CD4-positive, CD25-positive, alpha-beta regulatory T cell (primary cell): ENCODE measurements at places on chromosomes 4 and X.

DNA sequence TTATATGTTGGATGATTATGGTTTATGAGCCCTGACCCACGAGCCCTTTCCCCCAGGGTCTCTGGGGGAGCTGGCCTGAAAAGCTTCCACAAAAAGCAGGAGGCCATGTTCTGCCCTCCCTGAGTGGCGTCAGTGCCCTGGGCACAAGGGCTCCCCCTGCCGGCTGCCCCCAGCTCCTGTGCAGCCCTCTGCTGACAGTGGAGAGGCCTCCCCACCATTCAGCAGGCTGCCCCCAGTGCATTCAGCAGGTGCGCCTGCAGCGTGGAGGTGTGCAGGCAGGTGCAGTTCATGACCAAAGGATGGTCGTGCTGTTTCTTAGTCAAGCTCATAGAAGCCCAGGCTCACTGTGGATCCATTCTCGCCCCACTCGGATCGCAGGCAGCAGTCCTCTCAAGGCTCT is 12.5 kb upstream of the S100P start:
- DNase-seq: no peak

DNA sequence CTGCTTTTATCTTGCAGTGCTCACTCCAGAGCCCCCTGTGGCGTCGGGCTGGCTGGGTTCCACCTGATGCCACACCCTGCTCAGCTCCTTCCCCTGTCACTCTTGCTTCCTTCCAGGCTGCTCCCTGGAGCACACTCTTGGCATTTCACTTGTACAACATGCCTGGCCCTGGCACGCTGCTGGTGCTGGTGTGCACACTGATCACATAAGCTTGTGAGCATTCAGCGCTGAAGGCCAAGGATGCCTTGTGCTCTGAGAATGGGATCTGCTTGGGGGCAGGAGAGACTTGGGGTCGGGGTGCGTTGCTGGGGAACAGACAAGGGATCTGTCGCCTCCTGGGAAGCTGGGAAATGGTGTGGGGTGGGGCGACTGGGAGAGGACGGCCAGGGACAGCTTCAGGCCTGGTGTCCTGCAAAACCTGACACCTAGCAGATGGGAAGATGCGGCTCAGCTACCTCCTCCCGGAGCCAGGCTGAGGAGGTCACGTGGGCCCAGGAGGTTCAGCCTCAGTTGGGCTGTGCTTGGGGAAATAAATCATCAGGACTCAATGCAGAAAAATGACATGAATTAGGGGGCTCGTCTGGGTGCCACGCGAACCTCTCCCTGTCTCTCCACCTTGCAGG is 108.5 kb downstream of the PHKA2 start:
- DNase-seq: no peak

GRCh38 chr4:79296768-79297428 is 29.0 kb downstream of the NAA11 start:
- no peak for DNase-seq

DNA sequence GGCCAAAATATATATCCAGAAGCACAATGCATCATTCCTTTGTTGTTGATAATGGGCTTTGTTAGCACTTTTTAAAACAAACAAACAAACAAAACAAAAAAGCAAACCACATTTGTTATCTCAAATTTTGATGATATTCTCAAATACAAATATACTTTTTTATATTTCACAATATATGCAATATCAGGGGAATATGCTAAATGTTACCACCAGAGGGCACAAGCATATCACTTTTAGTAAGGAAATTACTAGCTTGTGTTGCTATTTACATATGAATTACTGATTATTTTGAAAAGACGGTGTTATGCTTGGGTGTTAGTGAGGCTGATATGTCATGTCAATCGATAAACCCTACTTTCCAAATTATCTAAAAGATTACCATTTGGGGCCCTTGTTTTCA is 29.1 kb downstream of the RIPPLY1 start:
- no peak for DNase-seq

GRCh38 chr4:183636503-183636902 is 22.5 kb downstream of the RWDD4 start:
- no peak for DNase-seq

GRCh38 chrX:109299091-109299490 is 182.8 kb downstream of the GUCY2F start:
- DNase-seq: no peak

GRCh38 chr4:15811703-15812337 is 33.7 kb downstream of the CD38 start:
- no peak for DNase-seq

DNA sequence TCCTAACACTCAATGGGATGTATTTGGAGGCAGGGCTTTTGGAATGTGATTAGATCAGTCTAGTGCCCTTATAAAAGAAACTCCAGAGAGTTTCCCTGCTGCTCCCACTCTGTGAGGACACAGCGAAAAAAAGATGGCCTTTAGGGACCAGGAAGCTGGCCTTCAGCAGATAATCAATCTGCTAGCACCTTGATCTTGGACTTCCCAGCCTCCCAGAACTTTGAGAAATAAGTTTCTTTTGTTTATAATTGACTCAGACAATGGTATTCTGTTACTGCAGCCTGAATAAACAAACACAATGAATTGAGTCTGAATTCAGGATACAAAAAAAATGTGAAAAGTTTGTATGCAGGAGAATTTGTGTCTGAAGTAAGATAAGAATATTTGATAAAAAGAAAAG is 842.1 kb downstream of the FSTL5 start:
- DNase-seq: no peak

GRCh38 chr4:23922013-23922412 is 32.2 kb upstream of the PPARGC1A start:
- DNase-seq: no peak

DNA sequence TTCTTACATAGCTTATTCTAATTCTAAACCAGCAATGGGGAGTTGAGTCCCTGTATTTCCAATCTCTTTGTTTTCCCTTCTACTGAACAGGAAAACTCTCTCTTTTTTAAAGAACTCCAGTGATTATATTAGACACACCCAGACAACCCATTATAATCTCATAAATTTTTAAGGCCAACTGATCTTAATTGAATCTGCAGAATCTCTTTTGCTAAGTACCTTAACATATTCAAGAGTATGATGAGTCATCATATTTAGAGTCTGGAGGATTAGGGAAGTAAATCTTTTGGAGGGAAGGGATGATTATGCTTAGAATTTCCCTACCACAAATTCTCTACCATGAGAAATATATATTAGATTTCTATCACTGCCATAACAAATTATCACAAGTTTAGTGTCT is 705.1 kb downstream of the CENPC start:
- no peak for DNase-seq

DNA sequence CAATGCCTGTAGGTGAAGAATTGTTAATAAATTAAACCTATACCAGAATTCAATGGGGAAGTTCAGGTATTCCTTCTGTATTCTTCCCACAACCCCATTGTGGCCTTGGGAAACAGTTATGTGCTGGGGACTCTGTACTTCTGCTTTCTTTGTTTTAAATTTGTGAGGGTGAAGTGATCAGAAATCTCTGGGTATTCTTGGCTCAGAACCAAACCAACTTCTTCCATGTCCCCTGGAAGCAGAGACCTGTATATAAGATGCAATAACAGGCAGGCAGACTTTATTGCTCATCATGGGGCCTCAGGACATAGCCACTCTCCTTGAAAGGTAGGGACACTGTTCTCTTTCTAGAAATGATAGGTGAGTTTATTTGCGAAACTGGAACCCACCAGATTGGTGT is 19.8 kb upstream of the USP27X start:
- no peak for DNase-seq

GRCh38 chr4:184817494-184818215 is 8.1 kb downstream of the ACSL1 start:
- DNase-seq: no peak

- DNase-seq: no peak
These were observed 21.7 kb downstream of the LRPAP1 start for GRCh38 chr4:3510481-3510880.

GRCh38 chr4:110472583-110473329 is 3.2 kb upstream of the ENPEP start:
- no peak for DNase-seq

DNA sequence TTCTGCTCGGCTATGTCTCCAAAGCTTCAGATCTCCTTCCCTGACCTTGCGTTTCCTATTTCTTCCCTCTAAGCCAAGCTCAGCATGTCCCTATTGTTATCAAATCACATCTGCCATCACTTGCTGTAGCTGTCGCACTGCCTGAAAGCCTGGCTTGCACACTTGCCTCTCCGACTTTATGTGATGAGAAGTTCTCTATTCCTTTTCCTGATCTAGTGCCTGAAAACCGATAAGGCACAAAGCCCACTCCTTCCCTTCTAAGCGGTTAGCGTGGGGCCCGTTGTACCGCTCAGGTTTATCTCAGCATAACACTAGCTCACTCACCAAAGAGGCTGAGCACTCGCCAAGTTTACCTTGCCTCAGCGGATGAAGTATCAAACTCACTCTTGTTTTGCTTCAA is 816 bp downstream of the NMU start:
- DNase-seq: no peak

GRCh38 chr4:180587379-180587778 is 1655.8 kb upstream of the TENM3 start:
- DNase-seq: no peak

GRCh38 chrX:27728291-27728690 is 79.5 kb upstream of the MAGEB10 start:
- no peak for DNase-seq

- peak; percentile 58 for DNase-seq
These were observed 552 bp downstream of the ADH5 start for GRCh38 chr4:99088023-99088449.

DNA sequence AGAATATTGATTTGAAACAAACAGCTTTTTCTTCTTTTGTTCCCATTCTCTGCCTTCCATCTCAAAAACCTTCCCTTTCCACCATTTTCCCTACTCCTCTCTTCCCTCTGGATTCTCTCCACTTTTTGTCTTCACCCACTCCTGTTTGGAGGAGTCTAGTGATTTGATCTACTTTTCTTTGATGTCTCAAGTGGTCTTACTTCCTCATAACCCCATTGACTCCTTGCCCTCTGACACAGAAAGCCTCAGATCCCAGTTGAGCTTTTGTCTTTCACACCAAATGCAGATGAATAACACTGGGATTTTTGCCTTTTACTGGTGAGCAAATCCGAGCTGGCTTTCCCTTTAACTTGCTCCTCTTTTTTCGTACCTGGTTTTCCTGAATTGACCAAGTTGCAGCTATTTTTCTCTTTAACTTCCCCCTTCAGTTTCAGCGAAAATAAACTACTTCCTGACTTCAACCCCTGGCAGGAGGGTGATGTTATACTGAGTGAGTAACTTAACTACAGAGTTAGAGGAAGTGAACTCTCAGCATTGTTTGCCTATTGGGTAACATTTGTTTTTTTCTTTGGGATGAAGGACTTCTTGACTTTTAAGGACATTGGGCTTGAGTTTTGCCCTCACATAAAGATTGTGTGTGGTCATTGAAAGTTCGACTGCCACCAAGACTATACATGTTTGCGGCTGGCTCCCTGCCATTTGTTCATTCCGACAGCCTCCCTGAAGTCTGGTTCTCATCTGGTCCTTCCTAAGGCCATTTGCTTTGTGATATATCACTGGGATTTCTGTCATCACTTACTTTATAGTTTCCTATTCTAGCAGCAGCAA is 392.8 kb upstream of the NR3C2 start:
- DNase-seq: no peak

DNA sequence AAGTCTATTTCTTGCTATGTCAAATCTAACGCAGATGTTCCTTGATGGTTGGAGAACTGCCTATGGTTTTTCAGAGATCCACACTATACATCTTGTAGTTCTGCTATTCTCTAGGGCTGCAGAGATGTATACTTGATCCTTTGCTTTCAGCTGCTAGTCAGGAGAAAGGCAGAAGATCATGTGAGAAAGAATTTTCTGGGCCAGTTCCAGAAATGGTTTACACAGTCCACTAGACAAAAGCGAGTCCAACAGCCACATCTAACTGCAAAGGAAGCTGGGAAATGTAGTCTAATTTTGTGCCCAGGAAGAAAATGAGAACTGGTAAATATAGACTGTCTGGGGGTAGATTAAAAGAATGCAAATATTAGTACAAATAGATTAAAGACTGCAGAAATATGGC is 394.3 kb upstream of the SLIT2 start:
- no peak for DNase-seq

GRCh38 chr4:73885574-73886267 is 16.5 kb downstream of the CXCL1 start:
- DNase-seq: no peak

DNA sequence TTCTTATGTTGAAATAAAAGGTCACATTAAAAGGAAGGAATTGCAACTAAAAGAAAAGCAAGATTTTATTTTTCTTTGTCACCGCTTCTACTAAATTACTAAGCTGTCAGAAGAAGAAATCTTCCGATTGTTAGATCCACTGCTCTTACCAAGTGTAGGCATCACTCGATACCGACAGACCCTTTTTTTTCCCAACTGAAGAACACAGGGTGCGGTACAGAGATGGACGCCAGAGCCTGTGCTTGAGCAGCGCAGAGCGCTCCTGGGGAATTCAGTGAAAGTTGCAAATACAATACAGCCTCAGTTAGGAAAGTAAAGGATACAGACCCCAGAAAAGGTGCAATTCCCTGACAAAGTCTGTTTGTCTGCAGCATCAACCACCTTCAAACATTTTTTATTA is 94.9 kb upstream of the WDR17 start:
- no peak for DNase-seq

GRCh38 chrX:63661676-63662075 is 123.3 kb downstream of the ARHGEF9 start:
- DNase-seq: no peak

- DNase-seq: no peak
These were observed 52.3 kb downstream of the SEPSECS start for GRCh38 chr4:25107827-25108516.

DNA sequence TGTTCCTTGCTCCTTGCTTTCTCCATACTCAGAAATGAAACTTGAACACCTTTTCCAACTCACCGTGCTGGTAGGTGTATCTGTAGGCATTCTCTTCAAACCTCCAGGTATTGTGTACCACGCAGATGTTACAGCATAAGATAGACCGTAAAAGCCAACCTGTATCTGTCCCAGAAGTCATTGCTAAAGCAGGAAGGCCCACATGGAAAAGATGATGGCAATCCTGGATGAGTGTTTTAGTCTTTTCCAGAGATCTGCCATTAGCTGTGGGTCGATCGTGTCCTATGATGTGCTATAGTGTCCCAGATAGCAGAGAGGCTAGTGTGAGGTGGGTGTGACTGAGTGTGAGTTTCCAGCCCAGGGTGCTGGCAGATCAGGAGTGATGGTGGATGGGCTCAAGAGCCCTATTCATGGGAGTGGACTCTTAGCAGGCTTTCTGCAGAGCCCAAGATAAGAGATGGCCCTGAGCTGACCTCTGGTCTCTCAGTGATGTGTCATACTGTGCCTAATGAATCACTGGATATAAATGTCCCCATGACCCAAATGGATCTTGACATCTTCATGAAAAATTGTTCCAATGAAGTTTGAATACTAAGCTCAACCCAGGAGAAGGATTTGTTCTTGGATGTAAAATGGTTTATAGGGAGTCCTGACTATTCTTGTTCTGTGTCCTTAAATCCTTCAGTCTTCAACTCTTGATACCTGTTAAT is 69.1 kb upstream of the WDR1 start:
- DNase-seq: no peak

DNA sequence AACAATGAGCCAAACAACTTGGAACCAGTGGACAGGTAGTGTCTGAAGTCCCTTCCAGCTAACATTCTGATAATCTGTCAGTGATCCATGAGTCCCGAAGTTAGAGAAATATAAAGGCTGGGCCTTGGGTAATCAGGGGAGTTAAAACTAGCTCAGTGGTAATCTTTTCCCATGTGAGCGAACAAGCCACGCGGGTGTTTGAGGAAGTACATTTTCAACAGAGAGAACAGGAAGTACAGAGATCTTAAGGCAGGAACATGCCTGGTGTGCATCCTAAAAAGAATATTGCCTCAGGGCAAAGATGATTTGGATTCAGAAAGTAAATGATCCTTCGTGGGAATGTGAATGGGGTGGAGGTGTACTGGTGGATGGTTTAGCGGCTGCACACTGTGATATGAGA is 42.9 kb downstream of the FNIP2 start:
- no peak for DNase-seq
